ENCODE measurements at places on chromosomes 12 and 14.

DNA sequence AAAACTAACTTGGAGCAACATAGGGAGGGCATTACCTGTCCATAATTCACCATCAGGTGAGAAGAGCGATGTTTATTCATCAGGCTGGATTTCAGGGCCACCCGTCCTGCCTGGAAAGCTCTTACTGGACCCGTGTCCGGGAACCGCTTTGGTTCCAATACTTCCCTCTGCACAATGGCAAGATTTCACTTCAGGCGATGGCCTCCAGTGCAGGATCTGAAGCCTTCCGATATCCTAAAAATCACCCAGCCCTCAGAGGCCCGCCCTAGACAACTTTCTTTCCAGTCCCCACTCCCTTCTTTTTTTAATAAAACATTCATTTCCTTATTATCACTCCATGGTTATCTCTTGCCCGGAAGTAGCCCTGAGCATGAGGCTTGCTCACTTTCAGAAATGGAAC is 92.5 kb downstream of the BCL11B start:
- no peaks in the 10 kb centered on the region for H3K27me3 ChIP-seq
- DNase-seq, result no peak
- no peak overlapping the region for H3K4me3 ChIP-seq
- H3K4me1 ChIP-seq, result peaks cover 33% of the 10 kb centered on the region
- H3K36me3 ChIP-seq, result peaks cover 4% of the 10 kb centered on the region

DNA sequence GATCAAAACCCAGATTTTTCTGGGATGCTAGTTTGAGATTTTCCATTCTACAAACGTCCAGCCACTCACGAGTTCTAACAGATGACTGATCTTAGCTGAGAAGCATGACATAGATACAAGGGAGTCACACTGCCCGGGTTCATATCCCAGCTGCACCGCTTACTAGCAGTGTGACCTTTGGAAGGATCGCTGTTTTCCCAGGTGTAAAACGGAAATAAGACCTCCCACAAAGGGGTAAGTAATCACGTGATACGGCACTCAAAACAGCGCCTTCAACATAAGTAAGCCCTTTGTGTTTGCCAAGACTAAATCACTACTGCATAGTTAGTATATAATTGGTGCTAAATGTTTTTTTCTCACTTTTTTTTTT is 624 bp upstream of the PWP1 start:
- H3K4me1 ChIP-seq, result peaks cover 19% of the 10 kb centered on the region
- DNase-seq, result no peak
- H3K27me3 ChIP-seq, result peaks cover 5% of the 10 kb centered on the region
- peak overlapping the region; percentile 95 for H3K4me3 ChIP-seq
- peak overlapping the region; percentile 97 for H3K27ac ChIP-seq

DNA sequence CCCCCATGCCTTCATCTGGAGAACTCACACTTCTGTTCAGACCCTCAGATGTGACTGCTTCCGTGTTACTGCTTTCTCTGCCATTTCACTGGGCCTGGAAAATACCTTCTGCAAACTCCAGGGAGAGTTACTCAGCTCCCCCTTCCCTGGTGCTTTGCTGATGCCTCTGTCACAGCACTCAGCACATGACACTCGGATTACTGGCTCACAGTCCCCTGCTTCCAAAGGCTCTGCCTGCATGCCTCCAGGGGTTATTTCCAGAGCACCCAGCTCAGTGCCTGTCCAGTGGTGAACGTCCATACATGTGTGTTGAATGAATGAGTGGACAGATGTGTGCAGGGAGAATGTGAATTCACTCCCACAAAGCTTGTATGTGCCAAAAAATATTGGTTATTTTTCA is 237.2 kb upstream of the FKBP4 start:
- H3K4me3 ChIP-seq, result no peak overlapping the region
- peaks cover 7% of the 10 kb centered on the region for H3K4me1 ChIP-seq
- H3K27ac ChIP-seq, result no peak overlapping the region
- H3K36me3 ChIP-seq, result peaks cover 12% of the 10 kb centered on the region
- DNase-seq, result no peak

GRCh38 chr12:58530742-58531062 is 389.6 kb downstream of the LRIG3 start:
- H3K27ac ChIP-seq, result no peak overlapping the region
- peaks cover 2% of the 10 kb centered on the region for H3K36me3 ChIP-seq
- no peak for DNase-seq

DNA sequence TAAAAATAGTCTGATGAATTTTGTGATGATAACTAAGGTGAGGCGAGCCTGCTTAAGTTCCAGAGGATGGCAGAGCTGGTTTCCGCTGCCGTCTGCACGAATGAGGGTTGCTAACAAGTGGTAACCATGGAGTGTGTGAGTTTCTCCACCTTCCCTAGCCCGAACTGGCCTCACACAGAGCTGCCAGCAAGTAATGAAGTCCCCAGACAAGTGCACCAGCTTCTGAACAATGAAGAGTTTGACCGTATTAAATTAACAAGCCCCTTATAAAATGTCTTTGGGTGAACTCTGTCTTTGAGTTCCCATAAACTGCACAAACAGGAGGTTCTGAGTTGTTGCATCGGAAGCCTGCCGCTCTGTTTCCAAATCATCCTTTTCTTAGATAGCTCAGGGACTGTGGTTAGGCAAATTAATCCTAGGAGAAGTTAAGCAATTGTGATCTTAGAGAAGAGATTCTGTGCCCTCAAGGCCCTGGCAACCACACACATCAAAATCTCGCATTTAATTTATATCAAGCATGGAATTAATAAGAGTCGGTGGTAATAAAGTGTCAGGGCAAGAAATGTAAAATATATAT is 274.1 kb upstream of the DAAM1 start:
- no peaks in the 10 kb centered on the region for H3K27me3 ChIP-seq
- no peak overlapping the region for H3K27ac ChIP-seq
- no peak overlapping the region for H3K4me3 ChIP-seq
- no peaks in the 10 kb centered on the region for H3K36me3 ChIP-seq
- peaks cover 22% of the 10 kb centered on the region for H3K4me1 ChIP-seq
- DNase-seq, result no peak

DNA sequence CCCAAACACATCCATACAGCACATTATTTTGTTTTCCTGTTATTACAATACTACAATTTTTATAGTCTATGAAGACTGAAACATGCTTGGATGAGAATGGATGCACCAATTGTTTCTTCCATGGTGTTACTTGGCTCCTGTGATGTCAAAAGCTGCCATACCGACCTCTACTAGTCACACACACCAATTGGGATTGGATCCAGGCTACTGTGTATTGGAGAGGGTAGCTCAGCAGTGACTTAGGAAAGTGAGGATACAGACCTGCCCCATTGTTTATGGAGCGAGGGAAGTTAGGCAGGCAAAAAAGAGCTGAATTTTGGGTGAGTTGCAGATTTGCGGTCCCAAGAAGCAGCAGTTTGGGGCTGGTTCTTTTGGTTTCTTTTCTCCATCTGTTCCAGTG is 30.8 kb upstream of the AKAP6 start:
- no peaks in the 10 kb centered on the region for H3K36me3 ChIP-seq
- no peaks in the 10 kb centered on the region for H3K27me3 ChIP-seq
- H3K4me1 ChIP-seq, result no peaks in the 10 kb centered on the region
- no peak overlapping the region for H3K4me3 ChIP-seq
- no peak for DNase-seq
- H3K27ac ChIP-seq, result no peak overlapping the region

- no peaks in the 10 kb centered on the region for H3K36me3 ChIP-seq
- peaks cover 6% of the 10 kb centered on the region for H3K27me3 ChIP-seq
- no peak for DNase-seq
- no peak overlapping the region for H3K4me3 ChIP-seq
- no peak overlapping the region for H3K27ac ChIP-seq
- H3K4me1 ChIP-seq, result no peaks in the 10 kb centered on the region
Measured at GRCh38 chr14:59582845-59583509, 6.4 kb upstream of the CCDC175 start.

GRCh38 chr12:124497039-124497438 is 70.4 kb downstream of the NCOR2 start:
- H3K4me3 ChIP-seq, result no peak overlapping the region
- H3K27me3 ChIP-seq, result no peaks in the 10 kb centered on the region
- peaks cover 4% of the 10 kb centered on the region for H3K36me3 ChIP-seq
- peak overlapping the region; percentile 84 for H3K27ac ChIP-seq
- no peak for DNase-seq

- H3K36me3 ChIP-seq, result no peaks in the 10 kb centered on the region
- no peak overlapping the region for H3K4me3 ChIP-seq
- H3K27ac ChIP-seq, result no peak overlapping the region
- H3K27me3 ChIP-seq, result peaks cover 64% of the 10 kb centered on the region
- H3K4me1 ChIP-seq, result no peaks in the 10 kb centered on the region
- peak; percentile 87 for DNase-seq
Measured at GRCh38 chr12:102824218-102824835, 92.7 kb downstream of the PAH start.

DNA sequence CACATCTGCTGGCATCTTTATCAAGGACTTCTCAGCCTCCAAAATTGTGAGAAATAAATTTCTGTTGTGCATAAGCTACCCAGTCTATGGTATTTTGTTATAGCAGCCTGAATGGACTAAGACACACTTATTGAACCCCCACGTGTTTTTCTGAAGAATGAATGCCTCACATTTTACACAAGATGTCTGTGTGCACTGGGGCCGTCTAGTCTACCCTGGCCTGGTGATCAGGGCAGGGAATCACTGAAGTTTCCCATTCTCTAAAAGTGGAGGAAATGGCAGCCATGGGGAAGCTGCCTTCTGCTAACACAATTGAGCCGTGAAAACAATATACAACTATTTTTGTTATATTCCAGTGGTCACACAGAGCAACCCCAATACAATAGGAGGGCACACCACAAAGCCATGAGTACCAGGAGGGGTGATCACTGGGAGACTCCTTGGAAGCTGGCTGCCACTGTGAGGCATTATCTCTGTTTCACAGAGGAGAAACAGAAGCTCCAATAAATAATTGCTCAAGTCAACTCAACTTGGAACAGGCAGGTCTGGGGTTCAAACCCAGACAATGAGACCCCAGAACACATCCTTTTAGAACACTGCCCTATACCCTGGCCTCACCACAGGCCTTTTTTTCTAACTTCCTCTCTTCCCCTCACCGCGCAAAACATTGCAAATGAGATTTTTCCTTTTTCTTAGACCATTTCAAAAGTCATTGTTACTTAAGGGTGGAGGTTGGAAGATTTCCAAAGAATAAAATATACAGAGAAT is 18.3 kb upstream of the LTA4H start:
- H3K27ac ChIP-seq, result no peak overlapping the region
- no peaks in the 10 kb centered on the region for H3K4me1 ChIP-seq
- H3K27me3 ChIP-seq, result peaks cover 1% of the 10 kb centered on the region

DNA sequence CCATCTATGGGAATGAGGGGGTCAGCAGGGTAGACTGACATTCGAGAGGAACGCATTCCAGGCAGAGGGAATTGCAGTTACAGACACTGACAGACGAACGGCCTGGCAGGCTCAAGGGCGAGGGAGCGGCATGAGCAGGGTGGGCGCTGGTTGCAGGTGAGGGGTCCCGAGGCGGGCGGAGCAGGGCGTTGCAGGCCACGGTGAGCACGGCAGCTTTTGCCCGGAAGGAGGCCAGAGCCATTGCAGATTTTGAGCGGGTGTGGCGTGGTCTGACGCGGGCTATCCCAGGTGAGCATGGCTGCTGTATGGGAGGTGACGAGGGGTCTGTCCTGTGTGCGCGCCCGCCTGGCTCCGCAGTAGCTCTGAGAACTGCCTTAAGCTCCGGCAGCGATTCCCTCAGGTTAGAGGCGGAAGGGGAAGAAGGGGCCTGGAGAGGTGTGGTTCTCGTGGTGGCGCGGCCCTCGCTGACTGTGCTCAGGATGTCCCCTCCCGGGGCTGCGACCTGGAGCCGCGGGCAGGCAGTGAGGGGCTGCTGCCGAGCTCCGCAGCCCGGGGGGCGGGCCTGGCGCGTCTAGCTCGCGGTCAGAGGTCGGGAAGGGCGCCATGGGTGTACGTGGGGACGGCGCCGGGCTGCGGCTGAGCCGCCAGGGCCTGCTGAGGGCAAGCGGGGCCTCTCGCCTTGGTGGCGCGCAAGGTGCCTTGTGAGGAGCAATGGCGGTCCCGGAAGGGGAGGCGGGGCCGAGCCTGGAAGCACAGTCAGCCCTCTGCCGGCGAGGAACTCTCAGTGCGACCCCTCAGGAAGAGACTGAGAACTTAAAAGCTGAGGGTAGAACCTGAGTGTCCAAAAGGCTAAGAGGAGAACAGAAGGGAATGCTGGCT is 177.1 kb downstream of the CACNA1C start:
- no peaks in the 10 kb centered on the region for H3K4me1 ChIP-seq
- no peak for DNase-seq
- H3K4me3 ChIP-seq, result no peak overlapping the region
- no peaks in the 10 kb centered on the region for H3K36me3 ChIP-seq
- no peak overlapping the region for H3K27ac ChIP-seq

- H3K27ac ChIP-seq, result no peak overlapping the region
- H3K27me3 ChIP-seq, result no peaks in the 10 kb centered on the region
- no peak overlapping the region for H3K4me3 ChIP-seq
- DNase-seq, result no peak
- H3K4me1 ChIP-seq, result no peaks in the 10 kb centered on the region
- H3K36me3 ChIP-seq, result peaks cover 7% of the 10 kb centered on the region
Measured at GRCh38 chr12:3002646-3003045, 43.4 kb downstream of the TEAD4 start.

DNA sequence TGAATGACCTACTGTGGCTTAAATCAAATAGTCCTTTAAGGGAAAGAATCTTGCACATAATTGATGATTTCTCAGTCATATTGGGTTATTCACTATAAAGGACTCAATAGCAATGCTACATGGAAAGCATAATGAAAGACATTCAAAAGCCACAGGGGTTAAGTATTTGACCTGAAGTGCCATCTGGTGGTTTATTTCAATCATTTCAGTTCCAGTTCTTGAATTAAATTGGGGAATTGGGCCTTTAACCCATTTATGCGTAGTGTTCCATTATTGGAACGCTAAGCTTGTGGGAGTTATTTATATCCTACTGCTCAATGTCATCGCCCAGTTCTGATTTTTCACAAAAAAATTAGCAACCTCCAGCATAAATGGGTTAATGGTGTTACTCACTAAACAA is 41.3 kb upstream of the C12orf71 start:
- H3K27me3 ChIP-seq, result no peaks in the 10 kb centered on the region
- H3K27ac ChIP-seq, result no peak overlapping the region
- H3K36me3 ChIP-seq, result no peaks in the 10 kb centered on the region
- no peak overlapping the region for H3K4me3 ChIP-seq
- H3K4me1 ChIP-seq, result no peaks in the 10 kb centered on the region

GRCh38 chr14:91293281-91293680 is 48.8 kb upstream of the GPR68 start:
- no peak for DNase-seq
- H3K36me3 ChIP-seq, result peaks cover 11% of the 10 kb centered on the region
- H3K27ac ChIP-seq, result no peak overlapping the region
- H3K4me3 ChIP-seq, result no peak overlapping the region
- H3K4me1 ChIP-seq, result no peaks in the 10 kb centered on the region

- H3K4me1 ChIP-seq, result peaks cover 5% of the 10 kb centered on the region
- no peak for DNase-seq
- peaks cover 1% of the 10 kb centered on the region for H3K36me3 ChIP-seq
- H3K27ac ChIP-seq, result no peak overlapping the region
- peaks cover 5% of the 10 kb centered on the region for H3K27me3 ChIP-seq
Measured at GRCh38 chr14:104386151-104386841, 193.3 kb upstream of the C14orf180 start.

GRCh38 chr12:75812271-75813018 is 219.1 kb downstream of the PHLDA1 start:
- H3K27ac ChIP-seq, result peak overlapping the region; percentile 83
- DNase-seq, result no peak
- no peak overlapping the region for H3K4me3 ChIP-seq
- no peaks in the 10 kb centered on the region for H3K36me3 ChIP-seq
- H3K4me1 ChIP-seq, result peaks cover 26% of the 10 kb centered on the region

- H3K27me3 ChIP-seq, result peaks cover 4% of the 10 kb centered on the region
- peaks cover 57% of the 10 kb centered on the region for H3K4me1 ChIP-seq
- no peak overlapping the region for H3K4me3 ChIP-seq
- no peak for DNase-seq
- H3K27ac ChIP-seq, result no peak overlapping the region
Measured at GRCh38 chr12:124679533-124680371, 112.3 kb upstream of the NCOR2 start.

All from mesothelial cell of epicardium (in vitro differentiated cells).